ENCODE measurements at places on chromosomes 5 and 9. TPM values are rescaled to one million over a fixed set of nuclear protein-coding genes. Genes with fewer than 3 reads are reported as not detected.

GRCh38 chr9:78112004-78112403 is 80.4 kb upstream of the GNAQ start:
- no peak for DNase-seq

DNA sequence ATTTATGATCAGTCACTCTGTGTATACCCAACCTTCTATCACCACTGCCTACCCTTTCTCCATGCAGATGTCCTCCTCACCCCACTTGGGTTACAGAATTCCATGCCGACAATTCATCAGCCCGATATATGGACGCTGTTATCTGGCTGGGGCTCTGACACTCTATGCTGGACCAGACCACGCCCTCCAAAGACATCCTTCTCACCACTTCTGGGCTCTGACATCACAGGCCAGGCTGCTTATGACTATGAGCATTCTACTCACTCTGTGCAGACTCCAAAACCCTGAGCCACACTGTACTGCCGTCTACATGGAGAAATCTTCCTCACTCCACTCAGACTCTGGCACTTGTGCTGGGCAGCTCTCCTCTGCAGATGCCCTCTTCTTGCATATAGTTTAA is 7.6 kb upstream of the AK3 start:
- no peak for DNase-seq

DNA sequence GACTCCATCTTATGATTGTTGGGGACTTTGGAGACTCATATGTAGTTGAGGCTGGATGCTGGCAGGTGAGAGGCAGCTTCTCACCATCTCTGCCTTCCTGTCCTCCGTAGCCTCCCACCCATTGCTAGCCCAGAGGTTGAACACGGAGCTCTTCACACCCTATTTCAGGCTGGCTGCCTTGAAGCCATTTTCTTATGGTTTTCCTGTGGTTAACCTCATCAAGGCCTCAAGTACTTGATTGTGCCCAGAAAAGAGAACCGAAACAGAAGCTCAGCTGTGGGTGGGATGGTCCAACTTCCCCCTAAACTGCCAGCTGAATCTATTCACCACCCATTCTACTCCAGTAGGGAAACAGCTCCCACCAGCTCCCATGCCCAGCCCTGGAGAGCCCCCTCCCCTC is 102.9 kb downstream of the LIFR start:
- DNase-seq: peak; percentile 90

The PCDHB8 gene
- total RNA-seq: not detected

GRCh38 chr9:127779136-127779981 is 893 bp upstream of the SH2D3C start:
- DNase-seq: peak; percentile 86

GRCh38 chr9:123660691-123661466 is 269.0 kb downstream of the DENND1A start:
- DNase-seq: no peak

- no peak for DNase-seq
Observed at GRCh38 chr9:123414204-123414603, 58.2 kb downstream of the CRB2 start.

DNA sequence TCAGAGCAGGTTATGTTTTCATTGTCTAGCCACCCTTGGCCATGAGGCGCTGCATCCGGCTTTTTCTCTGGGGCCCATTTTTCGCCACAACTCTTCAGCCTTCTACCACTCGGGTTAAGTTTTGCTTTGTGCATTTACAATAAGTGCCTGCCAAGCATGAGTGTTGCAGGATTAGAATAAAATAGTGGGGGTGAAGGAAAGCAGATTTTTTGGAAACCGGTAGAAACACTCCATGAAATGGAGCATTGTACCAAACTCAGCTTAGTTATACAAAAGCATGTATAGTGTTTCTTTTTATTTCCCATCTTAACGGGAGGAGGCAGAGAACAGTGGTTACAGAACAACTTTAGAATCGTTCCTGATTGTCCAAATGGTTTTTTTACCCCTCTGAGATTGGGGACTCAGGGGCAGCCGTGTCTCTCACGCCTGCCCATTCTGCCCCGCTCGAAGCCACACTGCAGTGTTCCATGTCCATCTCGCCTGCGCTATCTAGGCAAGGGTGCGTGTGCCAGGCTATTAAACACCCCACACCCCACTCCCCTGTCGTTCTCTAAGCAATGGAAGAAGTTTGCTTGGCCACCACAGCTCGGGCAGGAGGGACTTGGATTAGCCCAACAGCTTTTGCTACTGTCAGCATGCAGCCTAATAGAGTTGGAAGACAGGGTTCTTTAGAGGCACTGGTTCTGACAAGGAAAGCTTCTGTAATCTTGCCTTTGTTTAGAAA is 268.8 kb upstream of the WWC1 start:
- no peak for DNase-seq

- DNase-seq: peak; percentile 50
Observed at GRCh38 chr9:4365055-4365454, 65.2 kb upstream of the GLIS3 start.

GRCh38 chr5:125575891-125576505 is 829.6 kb upstream of the ZNF608 start:
- no peak for DNase-seq

GRCh38 chr5:78506261-78507024 is 142.1 kb downstream of the LHFPL2 start:
- DNase-seq: no peak

GRCh38 chr9:36729906-36730305 is 157.2 kb downstream of the MELK start:
- no peak for DNase-seq

- no peak for DNase-seq
Observed at GRCh38 chr5:6725421-6725820, 12.2 kb downstream of the TENT4A start.

The TERT gene
- total RNA-seq: 10.1 TPM

GRCh38 chr5:150073677-150074076 is 12.7 kb downstream of the CSF1R start:
- no peak for DNase-seq

The PCDHA12 gene
- total RNA-seq: not detected

The ANKRD31 gene
- 0.47 TPM for total RNA-seq

The IFNA13 gene
- not detected for total RNA-seq

DNA sequence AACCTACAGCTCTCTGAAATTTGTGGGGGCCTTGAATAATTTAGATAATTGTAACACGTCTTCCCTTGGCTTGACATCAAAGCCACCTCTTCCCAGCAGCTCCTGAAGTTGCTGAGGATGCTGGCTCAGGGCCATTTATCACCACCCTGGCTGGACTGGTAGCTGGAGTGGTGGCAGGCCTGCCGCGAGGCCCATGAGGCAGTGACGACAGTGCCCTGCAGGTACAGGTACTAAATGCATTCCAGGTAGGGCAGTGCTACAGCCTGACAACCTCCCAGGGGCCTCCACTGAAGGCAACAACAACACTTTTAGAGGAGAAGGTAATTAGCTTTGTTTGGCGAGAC is 270.2 kb upstream of the KLF4 start:
- DNase-seq: no peak

- peak; percentile 83 for DNase-seq
Observed at GRCh38 chr5:170333161-170333910, 35.8 kb upstream of the LCP2 start.

DNA sequence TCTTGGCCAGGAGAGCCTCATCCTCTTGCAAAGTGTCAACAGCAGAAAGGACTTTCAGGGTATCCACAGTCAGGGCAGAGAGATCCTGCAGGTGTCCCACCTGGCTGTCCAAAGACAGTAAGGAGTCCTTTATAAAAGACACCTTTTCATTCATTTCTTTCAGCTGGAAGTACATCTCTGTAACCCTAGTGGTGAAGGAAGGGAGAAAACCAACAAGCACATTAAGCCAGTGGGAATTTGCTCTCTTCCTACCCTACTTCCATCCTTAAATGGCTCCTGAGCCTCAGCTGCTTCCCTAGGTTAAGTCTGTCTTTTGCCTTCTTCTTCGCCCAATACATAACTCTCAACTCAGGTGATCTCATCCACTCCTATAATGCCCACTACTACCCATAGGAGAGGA is 124.8 kb downstream of the TRPM6 start:
- DNase-seq: no peak

GRCh38 chr9:126635661-126636439 is 22.1 kb downstream of the LMX1B start:
- DNase-seq: no peak

- no peak for DNase-seq
Observed at GRCh38 chr9:96555567-96556386, 63.9 kb downstream of the CDC14B start.

GRCh38 chr5:146079695-146080373 is 25.5 kb downstream of the PLAC8L1 start:
- DNase-seq: peak; percentile 63

DNA sequence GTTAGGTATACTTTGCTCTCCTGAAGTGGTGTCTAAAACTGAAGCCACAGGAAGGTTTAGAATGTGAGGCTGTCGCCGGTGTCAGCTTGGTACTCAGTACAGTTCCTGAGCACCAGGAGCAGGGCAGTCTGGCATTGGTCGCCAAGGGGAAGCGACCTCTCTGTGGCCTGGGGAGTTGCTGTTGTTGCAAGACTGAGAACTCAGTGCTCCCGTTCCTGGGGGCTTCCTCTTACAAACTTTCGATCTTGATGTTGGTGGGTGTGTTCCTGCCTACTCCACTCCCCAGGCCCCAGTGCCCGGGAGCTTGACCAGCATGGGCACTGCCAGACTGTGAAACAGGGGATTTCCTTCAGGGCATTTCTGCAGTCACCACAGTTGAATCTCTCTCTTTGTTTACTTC is 52.4 kb upstream of the PPARGC1B start:
- no peak for DNase-seq

GRCh38 chr9:89839449-89839848 is 234.6 kb downstream of the GADD45G start:
- no peak for DNase-seq

Measured in activated CD4-positive, alpha-beta T cell treated with anti-CD3 and anti-CD28 coated beads, Interleukin-2, amount 10 ng/mL, durations not matched to agents 24 days and 14 days (primary cell).